NCI-H1105 (cell line): ENCODE measurements at places on chromosomes 7 and 10.

DNA sequence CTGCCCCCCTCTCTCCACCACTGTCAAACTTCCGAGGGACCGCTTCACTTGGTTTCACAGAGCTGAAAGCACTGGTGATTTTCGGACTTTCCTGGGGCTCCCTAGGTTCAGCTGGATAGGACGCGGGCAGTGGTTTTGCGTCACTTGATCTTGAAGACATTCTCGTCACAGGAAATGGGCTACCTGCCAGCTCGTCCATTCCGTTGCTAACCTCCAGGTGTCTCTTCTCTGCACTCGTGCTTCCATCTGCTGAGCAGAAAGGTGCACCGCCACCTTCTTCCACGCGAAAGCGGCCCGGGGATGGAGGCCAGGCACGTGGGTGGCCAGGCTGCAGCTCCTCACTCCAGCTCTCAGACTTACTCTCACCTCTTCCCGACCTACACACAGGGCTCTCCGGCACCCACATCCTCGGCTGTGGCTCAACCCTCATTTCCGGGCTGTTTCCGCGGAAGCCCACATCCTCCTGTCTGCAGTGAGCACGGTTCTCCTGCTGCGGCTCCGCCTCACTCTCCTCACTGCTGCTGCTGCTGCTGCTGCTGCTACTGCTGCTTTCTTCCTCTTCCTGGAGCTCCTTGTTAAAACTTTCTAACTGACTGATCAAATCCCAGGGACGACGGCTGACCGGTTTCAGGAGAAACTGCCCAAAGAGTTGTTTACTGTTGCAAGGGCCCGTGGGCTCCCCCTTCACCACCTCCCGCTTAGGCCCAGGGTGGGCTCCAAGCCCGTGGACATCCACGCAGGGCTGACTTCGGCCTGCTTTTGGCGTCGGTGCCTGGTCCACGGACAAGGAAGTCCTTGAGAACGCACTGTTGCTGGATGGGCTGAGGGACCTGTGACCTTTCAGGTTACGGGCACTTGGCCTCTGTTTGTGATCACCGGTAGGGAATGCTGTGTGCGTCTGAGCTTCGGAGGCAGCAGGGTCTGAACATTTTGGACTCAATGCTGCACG is 32.1 kb downstream of the JCAD start:
- no peak for DNase-seq

DNA sequence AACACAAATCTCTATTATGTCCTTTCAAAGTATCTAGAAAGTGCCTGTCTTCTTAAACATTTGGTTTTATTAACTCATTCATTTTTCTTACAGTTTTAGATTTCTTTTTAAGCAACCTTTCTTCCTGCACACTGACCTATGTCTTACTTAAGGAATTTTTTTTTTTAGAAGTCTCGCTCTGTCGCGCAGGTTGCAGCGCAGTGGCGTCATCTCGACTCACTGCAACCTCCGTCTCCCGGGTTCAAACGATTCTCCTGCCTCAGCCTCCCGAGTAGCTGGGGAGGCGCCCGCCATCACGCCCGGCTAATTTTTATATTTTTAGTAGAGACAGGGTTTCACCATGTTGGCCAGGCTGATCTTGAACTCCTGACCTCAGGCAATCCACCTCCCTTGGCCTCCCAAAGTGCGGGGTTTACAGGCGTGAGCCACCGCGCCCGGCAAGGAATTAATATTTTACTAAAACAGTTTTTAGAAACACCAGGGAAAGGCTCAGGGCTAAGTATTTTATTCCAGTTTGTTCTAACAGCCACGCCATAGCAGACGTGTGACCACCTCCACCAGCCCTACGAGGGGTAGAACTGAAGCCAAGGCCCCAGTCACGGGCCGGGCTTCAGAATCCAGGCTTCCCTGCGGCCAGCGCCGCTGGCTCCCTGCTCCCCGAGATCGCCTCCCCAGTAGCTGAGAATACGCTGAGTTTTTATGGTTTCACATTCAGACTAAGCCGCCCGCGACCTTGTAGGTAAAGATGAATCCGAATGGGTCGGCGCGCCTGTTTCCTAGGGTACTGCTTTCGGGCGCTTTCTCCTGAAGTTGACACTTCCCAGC is 941 bp upstream of the LUC7L2 start:
- peak; percentile 58 for DNase-seq

- DNase-seq, result peak; percentile 20
Measured at GRCh38 chr10:126598009-126598408, 72.5 kb downstream of the C10orf90 start.

DNA sequence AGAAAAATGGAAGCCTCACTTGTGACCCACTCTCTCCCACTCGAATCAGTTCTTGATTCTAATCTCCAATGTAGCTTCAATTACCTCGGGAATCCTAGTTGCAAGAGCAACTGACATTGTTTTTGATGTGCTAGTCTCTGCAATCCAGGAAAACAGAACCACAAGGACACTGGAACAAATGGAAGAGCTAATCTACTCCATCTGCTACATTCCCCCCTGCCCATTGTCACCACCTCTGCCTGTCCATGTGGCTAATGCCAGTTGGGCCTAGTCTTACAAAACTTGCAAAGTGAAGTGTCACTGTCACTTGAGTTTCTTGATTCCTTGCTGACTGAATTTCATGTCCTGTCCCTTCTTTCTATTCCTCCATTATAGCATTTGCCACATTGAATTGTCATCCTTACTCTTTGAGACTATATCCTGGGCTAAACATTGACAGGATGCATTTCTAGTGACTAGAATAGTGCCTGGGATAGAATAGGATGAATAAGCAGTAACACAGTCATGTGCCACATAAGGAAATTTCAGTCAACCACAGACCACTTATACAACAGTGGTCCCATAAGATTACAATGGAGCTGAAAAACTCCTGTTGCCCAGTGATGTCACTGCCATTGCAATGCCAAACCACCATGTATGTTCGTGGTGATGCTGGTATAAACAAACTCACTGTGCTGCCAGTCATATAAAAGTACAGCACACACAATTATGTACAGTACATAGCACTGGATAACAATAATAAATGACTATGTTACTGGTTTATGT is 13.5 kb downstream of the GCC1 start:
- no peak for DNase-seq

DNA sequence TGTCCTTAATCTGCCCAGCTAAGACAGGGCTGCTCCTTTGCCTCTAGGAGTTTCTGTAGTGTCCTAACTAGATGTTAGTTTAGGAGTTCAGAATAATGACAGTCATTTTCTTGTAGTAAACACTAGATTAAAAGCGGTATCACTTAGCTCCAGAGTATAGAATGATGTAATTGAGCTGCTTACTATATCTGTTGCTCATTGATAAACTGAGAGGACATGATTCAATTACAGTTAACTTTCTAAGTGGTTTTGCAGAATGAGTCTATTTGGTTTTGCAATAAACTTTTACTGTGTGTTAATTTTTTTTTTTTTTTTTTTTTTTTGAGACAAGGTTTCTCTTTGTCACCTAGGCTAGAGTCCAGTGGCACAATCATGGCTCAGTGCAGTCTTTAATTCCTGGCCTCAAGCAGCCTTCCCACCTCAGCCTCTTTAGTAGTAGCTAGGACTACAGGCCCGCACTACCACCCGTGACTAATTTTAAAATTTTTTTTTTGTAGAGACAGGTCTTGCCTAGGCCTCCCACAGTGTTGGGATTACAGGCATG is 1.8 kb downstream of the STMP1 start:
- DNase-seq, result no peak

- DNase-seq, result no peak
Measured at GRCh38 chr10:47160967-47161366, 139.0 kb upstream of the GDF10 start.

DNA sequence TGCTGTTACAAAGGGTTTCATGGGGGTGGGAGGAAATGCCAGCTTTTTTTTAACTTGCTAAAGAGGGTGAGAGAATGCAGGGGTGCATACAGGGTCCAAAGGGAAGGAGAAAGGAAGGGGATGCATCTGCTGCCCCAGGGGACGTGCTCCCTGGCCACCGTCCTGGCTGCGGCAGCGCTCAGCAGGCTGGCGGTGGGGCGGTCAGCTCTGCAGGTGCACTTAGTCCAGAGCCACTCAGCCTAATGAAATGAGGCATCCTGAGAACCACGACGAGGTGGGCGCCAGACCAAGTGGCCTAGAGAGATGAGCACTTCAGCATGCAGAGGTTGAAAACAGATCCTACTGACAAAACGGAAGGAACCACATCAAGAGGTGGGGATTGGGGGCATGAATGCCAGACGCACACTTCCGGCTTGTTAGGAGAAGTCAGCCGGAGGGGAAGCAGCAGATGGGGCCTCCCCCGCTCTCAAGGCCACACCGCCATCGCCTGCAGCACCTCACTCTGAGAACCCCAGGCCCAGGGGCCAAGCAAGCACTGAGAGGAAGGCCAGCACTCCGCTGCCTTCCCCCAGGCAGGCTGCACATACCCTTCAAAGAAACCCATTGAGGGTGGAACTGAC is 94.5 kb downstream of the MAD1L1 start:
- DNase-seq, result no peak

DNA sequence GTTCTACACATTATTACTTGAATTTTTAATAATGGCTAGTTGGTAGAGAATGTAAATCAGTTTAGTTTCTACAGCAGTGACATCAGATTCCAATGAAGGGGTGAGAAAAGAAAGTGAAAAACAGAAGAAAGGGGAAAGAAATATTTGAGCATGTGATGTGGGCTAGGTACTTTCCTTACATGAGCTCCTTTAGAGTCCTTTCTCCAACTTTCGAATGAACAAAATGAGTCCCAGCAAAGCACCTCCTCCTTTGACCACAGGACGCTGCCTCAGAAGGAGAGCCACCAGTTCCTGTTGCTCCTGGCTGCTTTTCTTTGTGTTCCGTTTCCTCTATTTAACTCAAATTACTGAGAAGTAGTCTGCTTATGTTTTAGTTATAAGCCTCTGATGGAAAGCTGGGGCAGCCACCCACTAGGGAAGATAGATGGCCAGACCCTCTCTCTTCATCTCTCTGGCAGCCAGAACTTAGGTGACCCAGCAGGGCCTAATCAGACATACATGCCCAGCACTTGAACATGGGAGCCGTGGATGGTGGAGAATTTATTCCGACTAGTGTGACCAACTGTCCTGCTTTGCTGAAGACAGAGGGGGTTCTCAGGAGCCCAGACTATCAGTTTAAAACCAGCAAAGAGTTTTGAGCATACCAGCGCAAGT is 82.4 kb upstream of the NME8 start:
- DNase-seq, result no peak

GRCh38 chr7:101767544-101767943 is 49.9 kb upstream of the CUX1 start:
- no peak for DNase-seq

- DNase-seq, result no peak
Measured at GRCh38 chr10:118953598-118954393, 75.7 kb upstream of the NANOS1 start.

GRCh38 chr7:95693551-95694333 is 78.6 kb upstream of the DYNC1I1 start:
- no peak for DNase-seq

- no peak for DNase-seq
Measured at GRCh38 chr7:137933270-137934017, 68.4 kb downstream of the CREB3L2 start.

DNA sequence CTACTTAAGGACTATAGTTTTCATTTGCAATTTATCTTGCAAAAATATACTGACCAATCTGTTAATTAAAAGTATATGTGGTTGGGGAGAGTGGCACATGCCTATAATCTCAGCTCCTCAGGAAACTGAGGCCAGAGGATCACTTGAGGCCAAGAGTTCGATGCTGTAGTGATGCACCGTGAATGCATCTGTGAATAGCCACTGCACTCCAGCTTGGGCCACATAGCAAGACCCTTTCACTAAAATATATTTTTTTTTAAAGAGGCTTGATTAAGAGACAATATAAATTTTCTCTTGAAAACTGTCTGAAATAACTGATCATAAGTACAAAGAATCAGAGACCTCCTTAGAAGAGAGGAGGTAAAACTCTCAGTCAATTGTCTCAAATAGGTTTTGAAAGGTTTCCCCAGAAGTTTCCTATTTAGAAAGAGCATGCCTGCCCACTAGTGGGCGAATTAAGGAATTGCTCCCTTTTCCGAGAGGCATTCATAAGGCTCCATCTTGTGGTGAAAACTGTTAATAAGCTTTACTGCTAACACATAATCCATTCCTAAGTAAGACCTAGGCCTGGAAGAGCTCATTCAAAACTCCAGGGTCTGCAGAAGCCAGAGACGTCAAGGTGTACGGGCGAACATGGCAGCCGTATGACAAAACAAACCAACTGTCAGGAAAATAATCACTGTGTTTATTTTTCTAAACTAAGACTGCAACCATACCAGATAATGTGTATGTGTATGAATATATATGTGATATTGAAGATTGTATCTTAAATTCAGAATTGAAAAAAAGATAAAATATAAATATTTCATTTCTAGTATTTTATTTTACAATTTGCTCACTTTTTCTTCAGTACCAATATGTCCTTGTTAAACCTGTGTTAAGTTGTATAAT is 6.8 kb upstream of the TAS2R40 start:
- DNase-seq, result peak; percentile 80

GRCh38 chr7:3265388-3265787 is 35.7 kb upstream of the SDK1 start:
- DNase-seq, result no peak

DNA sequence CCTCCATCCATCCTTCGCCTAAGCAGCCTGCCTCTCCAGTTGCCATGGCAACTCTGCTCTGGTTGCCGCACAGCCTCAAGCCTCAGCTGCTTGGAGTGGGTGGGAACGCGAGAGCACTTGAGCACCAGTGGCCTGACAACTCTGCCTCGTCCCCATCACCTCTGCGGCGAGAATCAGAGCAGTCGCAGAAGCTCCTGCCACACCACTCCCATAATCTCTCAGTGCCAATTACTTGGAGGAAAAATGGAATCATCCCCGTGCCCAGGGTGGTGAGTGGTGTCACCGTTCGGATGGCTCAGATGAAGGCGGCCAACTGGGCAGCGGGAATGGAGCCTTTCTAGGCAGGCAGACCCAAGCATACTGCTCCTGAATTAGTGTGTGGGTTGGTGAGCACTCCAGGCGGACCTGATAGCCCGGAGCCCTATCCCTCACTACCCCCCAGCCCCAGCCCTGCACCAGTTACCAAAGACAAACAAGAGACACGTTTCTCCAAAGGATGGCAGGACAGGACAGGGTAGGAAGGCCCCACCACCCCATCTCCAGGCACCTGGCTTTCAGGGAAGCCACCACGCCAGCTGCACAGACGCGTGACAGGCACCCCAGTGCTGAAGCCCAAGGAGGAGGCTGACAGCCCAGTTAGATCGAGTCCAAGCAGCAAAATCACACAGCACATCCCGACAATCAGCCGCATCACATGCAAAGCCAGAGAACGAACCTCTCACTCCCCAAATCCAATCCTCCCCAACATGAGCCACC is 335.4 kb downstream of the PTPRN2 start:
- no peak for DNase-seq

DNA sequence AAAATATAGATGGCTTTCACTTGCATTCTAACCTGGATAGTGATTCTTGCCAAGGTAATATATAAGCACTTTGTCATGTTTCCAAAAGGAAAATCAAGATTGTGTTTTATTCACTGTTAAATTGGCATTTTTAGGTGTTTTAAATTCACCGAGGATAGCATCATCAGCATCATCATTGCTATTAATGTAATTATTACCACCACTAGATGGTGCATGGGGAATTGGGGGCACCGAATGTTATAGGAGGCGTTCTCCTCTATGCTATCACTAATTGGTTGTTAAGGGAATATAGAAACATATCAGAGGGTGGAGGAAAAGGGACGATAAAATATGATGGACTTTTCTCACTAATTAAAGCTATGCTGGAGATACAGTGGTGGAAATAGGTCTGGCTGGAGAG is 95.5 kb downstream of the CELF2 start:
- no peak for DNase-seq

GRCh38 chr7:26369593-26369992 is 77.9 kb downstream of the SNX10 start:
- DNase-seq, result peak; percentile 63
